Activated CD4-positive, CD25-positive, alpha-beta regulatory T cell (primary cell): ENCODE measurements at places on chromosomes 16 and 17.

DNA sequence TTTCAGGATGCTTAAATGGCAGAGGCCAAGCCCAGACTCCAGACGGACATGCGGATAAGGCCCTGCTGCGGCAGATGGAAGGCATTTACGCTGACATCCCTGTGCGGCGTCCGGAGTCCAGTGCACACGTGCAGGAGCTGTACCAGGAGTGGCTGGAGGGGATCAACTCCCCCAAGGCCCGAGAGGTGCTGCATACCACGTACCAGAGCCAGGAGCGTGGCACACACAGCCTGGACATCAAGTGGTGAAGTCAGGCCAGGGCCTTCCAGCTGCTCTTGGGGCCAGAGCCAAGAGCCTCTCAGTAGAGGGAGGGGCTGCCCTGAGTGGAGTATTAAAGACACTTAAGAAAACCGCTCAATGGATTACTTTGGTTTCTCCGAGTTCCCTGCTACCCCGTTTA, 29.4 kb downstream of the NARF start:
- no peak for DNase-seq

DNA sequence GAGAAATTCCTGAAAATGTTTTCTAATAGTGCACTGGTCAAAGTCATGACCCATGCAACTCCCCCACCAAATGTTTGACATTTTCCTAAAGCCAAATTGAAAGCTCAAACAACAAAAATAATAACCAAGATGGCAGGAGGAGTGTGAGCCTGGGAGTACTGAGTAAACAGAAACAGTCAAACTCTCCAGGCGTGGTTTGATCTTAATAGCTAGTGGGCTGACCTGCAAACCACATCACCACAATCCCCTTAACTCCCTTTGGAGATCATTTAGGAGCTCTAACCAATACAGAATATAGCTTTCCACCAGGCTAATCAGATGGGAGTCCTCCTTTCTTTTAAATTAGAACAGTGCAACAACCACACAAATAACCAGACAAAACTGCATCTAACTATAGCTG, 19.2 kb upstream of the MEIOC start:
- DNase-seq: no peak

GRCh38 chr16:13961099-13961811, 41.3 kb downstream of the ERCC4 start:
- no peak for DNase-seq

- no peak for DNase-seq
These were observed 12.5 kb upstream of the NKD1 start for GRCh38 chr16:50535506-50536257.

GRCh38 chr16:31134625-31135534, 647 bp downstream of the PRSS8 start:
- DNase-seq: no peak

GRCh38 chr16:617855-618254, 12.9 kb upstream of the WFIKKN1 start:
- DNase-seq: no peak

GRCh38 chr16:9845661-9846361, 336.4 kb downstream of the GRIN2A start:
- DNase-seq: no peak

- no peak for DNase-seq
These were observed 15.3 kb downstream of the SGCA start for GRCh38 chr17:50181144-50181543.

DNA sequence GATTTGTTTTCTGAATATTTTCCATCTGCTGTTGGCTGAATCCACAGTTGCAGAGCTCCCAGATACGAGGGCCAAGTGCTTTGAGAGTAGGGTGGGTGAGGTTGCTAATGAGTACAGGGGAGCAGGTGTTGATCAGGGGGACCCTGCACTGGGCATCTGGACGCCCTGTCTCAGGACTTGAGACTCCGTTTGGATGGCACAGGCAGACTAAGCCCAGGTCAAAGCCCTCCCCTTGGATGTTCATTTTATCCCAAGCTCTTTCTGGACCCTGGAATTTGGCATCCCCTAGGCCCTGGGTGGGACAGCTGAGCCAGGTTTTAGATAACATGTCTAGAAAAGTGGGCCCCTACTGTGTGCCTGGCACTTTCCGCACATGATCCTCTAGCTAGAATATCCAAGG, 12.1 kb downstream of the USP6 start:
- DNase-seq: no peak

GRCh38 chr16:75322740-75323139, 71.3 kb upstream of the BCAR1 start:
- DNase-seq: no peak

GRCh38 chr17:28105501-28105900, 63.0 kb downstream of the NLK start:
- no peak for DNase-seq

- DNase-seq: no peak
These were observed at the start of gene HSD11B2 for GRCh38 chr16:67430977-67431774. HSD11B2 (plus strand) TSS chr16:67431121; CDS start chr16:67431249, 128 bp downstream.

DNA sequence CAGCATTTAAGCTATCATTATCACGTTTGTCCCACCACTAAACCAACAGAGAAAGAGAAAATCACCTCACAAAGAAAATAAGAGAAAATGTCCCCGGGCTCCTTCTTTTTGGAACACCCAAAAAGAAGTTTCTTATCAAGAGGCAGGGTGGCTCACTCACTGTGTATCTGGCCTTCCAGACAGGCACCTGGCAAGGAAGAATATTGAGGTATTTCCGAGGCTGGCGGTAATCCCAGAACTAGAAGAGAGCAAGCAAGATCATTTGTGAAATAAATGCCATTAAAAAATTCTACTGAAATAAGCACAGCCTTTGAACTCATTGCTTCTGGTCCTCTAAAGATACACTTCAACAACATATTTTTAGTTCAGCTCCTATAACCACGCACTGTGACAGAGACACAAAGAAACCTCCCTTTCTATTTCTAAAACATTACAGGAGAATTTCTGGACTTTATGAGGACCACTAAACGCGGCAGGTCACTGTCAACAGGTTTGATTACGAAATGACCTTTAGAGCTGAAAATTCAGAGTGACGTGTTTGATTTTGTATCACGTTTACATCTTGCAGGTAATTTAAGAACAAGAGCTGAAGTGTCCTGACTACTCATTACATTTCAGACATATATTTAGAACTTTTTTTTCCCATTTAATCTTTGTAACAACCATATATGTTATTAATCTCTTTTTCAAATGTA, 61.0 kb downstream of the WDR59 start:
- DNase-seq: no peak

DNA sequence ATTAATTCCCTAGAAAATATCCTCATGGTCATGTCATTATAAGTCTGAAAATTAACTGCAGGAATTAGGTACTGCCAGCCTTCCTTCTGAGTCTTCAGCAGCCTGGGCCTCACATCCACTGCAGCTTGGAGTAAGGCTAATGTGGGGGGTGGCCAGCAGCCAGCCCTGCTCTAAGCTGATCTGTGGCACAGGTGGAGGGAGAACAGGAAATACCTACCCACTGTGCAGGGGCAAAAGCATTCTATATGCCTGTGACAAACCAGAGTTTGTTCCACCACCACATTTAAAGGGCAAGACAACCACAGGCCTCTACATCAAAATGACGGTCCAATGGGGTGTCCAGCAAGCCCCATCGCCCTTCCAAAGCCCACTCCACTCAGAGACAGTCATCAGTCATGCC, 9.4 kb downstream of the NPRL3 start:
- no peak for DNase-seq

DNA sequence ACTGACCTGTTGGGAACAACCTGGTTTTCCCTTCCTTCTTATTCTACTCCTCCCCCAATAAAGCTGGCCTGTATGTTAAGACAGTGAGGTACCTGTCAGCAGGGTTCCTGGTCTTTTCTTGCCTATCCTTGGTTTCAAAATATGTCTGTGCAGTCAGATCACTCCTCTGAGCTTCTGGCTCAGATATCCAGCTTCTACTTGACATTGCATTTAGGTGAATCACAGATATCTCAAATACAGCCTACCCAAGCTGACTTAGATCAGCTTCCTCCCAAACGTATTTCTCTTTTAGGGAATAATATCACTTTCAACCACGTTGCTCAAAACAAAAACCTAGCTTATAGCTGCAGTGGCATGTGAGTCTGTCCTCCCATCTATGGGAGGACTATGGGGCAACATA, 48.7 kb downstream of the TEX14 start:
- no peak for DNase-seq

DNA sequence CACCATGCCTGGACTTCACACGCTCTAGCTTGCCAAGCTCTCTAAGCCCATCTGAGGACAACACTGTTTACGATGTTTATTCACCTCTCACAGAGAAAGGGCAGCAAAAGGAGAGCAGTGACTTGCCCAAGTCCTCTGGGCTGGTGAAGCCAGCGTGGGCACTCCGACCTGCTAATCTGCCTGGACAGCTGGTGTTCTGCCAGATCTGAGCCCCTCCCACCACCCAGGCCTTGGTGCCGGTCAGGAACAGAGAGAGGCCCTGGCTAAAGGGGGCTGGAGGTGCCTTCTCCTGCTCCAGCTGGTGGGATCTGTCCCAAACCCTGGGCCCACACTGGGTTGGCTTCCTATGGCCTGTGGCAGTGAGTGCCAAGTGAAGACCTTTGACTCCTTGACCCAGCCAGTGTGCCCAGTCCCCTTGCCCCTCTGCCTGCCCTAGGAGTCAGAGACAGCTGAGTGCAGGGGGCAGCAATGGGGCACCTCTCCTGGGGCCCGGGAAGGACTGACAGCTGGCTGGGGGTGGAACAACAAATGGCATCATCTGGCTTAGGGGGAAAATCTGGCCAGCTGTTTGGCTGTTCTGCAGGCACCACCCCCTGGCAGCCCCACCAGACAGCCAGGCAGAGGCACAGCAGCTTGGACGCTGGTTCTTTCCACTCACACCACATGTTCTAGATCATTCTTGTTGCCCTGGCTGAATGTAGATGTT, 1.8 kb upstream of the SLC4A1 start:
- no peak for DNase-seq

DNA sequence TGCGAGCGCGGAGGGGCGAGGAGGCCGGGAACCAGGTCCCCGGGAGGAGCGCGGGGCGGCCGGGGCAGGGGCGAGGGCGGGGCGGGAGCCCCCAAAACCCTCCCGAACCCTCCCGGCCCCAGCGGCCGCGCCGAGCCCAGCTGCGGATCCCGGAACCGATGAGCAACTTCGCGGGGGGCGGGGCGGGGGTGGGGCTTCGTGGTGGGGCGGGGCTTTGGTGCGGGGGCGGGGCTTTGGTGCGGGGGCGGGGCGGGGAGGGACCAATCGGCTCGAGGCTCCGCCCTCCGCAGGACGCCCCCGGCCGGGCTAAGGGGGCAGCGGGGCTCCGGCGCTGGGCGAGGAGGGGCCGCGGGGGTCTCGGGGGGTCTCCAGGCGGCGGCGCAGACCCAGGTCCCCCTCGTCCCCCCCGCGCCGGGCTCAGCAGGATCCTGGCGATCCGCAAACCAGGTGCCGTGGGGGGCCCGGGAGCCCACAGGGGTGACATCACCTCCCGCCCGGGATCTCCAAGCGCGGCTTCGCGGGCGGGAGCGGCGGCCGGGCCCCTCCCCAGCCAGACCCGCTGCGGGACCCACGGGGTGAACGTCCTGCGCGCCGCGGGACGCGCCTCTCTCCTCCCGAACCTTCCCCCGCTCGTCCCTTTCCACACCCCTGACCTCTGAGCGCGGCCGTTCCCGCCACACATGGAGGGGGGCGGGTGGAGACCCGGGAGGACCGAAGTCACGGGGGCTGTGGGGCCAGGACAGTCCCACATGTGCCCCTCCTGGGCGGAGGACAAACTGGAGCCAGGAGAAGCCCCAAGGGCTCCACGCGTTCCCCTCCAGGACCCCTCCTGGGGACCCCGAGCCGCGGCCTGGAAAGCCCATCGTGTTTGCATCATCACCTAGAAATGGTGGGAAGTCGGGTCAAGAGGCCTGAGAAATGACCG, at the start of gene ABR:
Gene ABR, minus strand, starts transcription at position 164 of the 925 bp plus-strand sequence. CDS start 254 bp downstream, outside the sequence.
- DNase-seq: peak; percentile 47

GRCh38 chr17:32795339-32795979, 81.5 kb downstream of the MYO1D start:
- no peak for DNase-seq

- DNase-seq: no peak
These were observed 148.7 kb upstream of the HS3ST2 start for GRCh38 chr16:22665048-22665797.

GRCh38 chr17:15944759-15945526, at the start of gene ADORA2B:
ADORA2B (plus strand) TSS chr17:15945130; CDS start chr17:15945249, 119 bp downstream.
- DNase-seq: no peak

- no peak for DNase-seq
These were observed 10.0 kb downstream of the POLDIP2 start for GRCh38 chr17:28347261-28347891.

DNA sequence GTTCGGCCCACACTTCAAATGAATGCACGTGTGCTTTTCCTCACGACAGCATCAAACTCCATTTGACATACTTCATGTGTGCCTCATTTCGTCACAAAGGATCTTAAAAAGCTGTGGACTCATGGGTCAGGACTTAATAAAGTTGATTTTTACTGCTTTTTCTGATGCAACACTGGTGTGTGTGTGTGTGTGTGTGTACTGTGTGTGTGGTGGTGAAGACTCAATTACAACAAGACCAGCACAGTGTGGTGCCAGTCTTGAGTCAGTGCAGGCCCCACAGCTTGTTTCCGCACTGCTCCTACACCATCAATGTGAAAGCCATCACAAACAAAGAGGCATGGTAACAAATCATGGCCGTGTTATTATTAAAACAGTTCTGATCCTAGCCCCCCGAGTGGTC, 17.7 kb downstream of the CDIP1 start:
- no peak for DNase-seq

GRCh38 chr16:86664522-86665318, 86.4 kb downstream of the FOXL1 start:
- DNase-seq: peak; percentile 10

GRCh38 chr16:24652209-24652712, 77.2 kb upstream of the TNRC6A start:
- no peak for DNase-seq

DNA sequence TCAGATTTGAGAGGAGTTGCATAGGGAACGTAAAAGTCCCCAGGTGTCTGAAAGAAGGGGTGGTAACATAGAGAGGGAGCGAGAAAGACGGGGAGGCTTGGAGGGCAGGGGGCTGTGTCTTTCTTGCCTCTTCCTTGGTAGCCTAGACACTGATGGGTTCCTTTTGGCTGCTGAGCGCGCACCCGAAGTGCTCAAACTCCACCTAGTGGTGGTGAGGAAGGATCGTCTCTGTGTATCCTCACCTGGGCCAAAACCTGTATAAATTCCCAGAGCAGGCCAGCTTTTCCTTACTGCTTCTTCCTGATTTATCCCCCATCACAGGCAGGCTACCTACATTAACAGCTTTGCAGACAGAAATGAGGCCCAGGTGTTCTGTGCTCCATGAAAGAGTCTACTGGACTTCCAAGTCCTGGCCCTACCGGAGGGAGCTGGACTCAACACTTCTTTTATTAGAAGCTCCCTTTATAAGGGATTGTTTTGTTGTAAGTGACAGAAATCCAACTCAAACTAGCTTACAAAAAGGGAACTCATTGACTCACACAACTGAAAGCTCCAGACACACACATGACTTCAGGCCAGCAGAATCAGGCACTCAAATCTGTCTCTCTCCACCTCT, 5.5 kb upstream of the SLC25A35 start:
- peak; percentile 6 for DNase-seq

- DNase-seq: no peak
These were observed 2.7 kb upstream of the ZNF594 start for GRCh38 chr17:5194346-5194745.
